CD4-positive, CD25-positive, alpha-beta regulatory T cell (primary cell): ENCODE measurements at places on chromosomes 11 and 22. TPM values are rescaled to one million over a fixed set of nuclear protein-coding genes. Genes with fewer than 3 reads are reported as not detected.

- DNase-seq: no peak
Observed at GRCh38 chr11:94545264-94546161, 1.8 kb downstream of the FUT4 start.

GRCh38 chr11:2211113-2211971, 39.7 kb upstream of the TH start:
- no peak for DNase-seq

GRCh38 chr22:20324139-20324516, 4.3 kb upstream of the DGCR6L start:
- peak; percentile 21 for DNase-seq

- no peak for DNase-seq
Observed at GRCh38 chr22:28375761-28376534, 303.7 kb downstream of the TTC28 start.

DNA sequence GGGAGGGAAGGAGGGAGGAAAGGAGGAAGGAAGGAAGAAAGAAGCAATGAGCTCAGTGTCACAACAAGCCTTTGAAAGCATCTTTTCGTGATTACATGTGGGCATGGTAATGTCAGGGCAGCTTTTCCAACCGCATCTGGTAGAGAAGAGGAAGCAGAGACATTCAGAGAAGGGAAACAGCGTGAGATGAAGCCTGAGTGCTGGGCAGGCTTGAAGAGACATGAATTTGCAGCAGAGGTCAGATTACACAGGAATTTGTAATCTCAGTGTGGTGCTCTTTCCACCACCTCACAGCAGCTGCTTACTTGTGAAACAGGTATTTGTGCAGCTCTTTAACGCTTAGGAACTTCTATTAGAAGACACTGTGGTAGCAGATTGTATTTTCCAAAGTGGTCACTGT, 289.5 kb upstream of the C11orf87 start:
- DNase-seq: no peak

GRCh38 chr22:33492210-33492651, 428.0 kb downstream of the LARGE1 start:
- no peak for DNase-seq

DNA sequence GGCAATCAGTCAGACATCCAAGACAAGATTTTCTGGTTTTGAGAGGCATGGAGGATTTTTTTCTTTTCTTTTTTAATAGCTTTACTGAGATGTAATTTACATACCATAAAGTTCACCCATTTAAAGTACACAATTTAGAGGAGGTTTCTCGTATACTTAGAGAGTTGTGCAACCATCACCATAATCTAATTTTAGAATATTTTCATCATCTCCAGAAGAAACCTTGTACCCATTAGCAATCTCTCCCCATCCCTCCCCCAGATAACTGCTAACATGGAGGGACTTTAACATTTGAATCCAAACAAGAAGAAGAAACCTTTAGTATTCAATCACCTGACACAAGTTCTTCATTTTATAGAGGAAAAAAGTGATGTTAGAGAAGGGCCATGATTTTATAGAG, 83.6 kb downstream of the CLPB start:
- DNase-seq: no peak

DNA sequence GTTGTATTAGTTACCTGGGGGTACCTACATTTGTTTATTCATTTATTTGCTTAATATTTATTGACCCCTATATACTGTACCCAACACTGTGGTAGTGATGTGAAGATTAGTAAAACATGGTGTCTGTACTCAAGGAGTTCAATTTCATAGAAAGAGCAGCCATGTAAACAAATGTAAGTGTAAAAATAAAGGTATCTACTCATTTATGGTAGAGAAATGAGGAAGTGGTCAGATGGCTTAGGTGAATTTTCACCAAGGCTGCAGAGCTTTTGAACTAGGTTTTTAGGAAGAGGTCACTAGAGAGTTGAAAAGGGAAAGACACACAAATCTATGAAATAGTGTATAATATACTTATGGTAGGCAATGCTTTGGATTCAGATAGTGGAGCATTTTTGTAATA, 11.1 kb downstream of the CTR9 start:
- no peak for DNase-seq

YPEL4 gene
- polyA plus RNA-seq: 0.13 TPM

CCND1 gene
- polyA plus RNA-seq: 0.65 TPM

OR10G4 gene
- polyA plus RNA-seq: not detected

CCDC188 gene
- polyA plus RNA-seq: not detected

RTL10 gene
- 9.7 TPM for polyA plus RNA-seq

TMEM218 gene
- 34.4 TPM for polyA plus RNA-seq
